Neural cell (in vitro differentiated cells): ENCODE measurements at places on chromosomes 13 and 19. TPM values are rescaled to one million over a fixed set of nuclear protein-coding genes. Genes with fewer than 3 reads are reported as not detected.

The CYP4F22 gene
- polyA plus RNA-seq = not detected in 2 replicates

The RASGRP4 gene
- polyA plus RNA-seq = not detected in 2 replicates

The ODAD3 gene
- 3.4 and 5.4 TPM in 2 replicates for polyA plus RNA-seq

The NCCRP1 gene
- polyA plus RNA-seq = not detected in 2 replicates

The STOML3 gene
- not detected in 2 replicates for polyA plus RNA-seq

The RYR1 gene
- polyA plus RNA-seq = 0.44 and 0.69 TPM in 2 replicates

The CAPN12 gene
- polyA plus RNA-seq = not detected in 2 replicates

The IGFL4 gene
- 4.4 and 5.2 TPM in 2 replicates for polyA plus RNA-seq

The CYSLTR2 gene
- 0.19 and 0.26 TPM in 2 replicates for polyA plus RNA-seq

The ZNF90 gene
- 0.37 and 3.1 TPM in 2 replicates for polyA plus RNA-seq

The CYP4F11 gene
- not detected in 2 replicates for polyA plus RNA-seq

The TNFRSF19 gene
- 2.3 and 3.3 TPM in 2 replicates for polyA plus RNA-seq

The RGS9BP gene
- polyA plus RNA-seq = 0.10 TPM in 1 of 2 replicates, not detected in the other

The ZNF682 gene
- polyA plus RNA-seq = 52.2 and 57.1 TPM in 2 replicates

The SLC10A2 gene
- polyA plus RNA-seq = not detected in 2 replicates

The ZNF136 gene
- polyA plus RNA-seq = 14.2 and 16.2 TPM in 2 replicates

The ATP8B3 gene
- polyA plus RNA-seq = 0.74 and 1.5 TPM in 2 replicates

The LGALS14 gene
- 0.53 and 4.4 TPM in 2 replicates for polyA plus RNA-seq

The PDCD2L gene
- polyA plus RNA-seq = 47.5 and 75.2 TPM in 2 replicates

The RAB8A gene
- polyA plus RNA-seq = 27.5 and 29.8 TPM in 2 replicates

The CEACAM4 gene
- not detected in 2 replicates for polyA plus RNA-seq

The TSSK6 gene
- polyA plus RNA-seq = 4.5 and 5.3 TPM in 2 replicates

The ZNF566 gene
- polyA plus RNA-seq = 28.9 and 29.3 TPM in 2 replicates

The HNRNPM gene
- polyA plus RNA-seq = 91.7 and 113 TPM in 2 replicates

The PRR36 gene
- 2.5 and 2.7 TPM in 2 replicates for polyA plus RNA-seq

The HNRNPA1L2 gene
- 20.7 and 21.2 TPM in 2 replicates for polyA plus RNA-seq

The CEACAM20 gene
- polyA plus RNA-seq = not detected in 2 replicates

The CEACAM21 gene
- polyA plus RNA-seq = 0.90 and 2.9 TPM in 2 replicates

The ZNF470 gene
- polyA plus RNA-seq = 9.6 and 13.6 TPM in 2 replicates

The LSR gene
- polyA plus RNA-seq = not detected in 2 replicates
